ENCODE measurements at places on chromosomes 12 and 14.

- H3K4me1 ChIP-seq, result no peaks in the 10 kb centered on the region
- no peak for DNase-seq
- H3K36me3 ChIP-seq, result peaks cover 5% of the 10 kb centered on the region
- H3K27me3 ChIP-seq, result no peaks in the 10 kb centered on the region
- no peak overlapping the region for H3K27ac ChIP-seq
- H3K4me3 ChIP-seq, result no peak overlapping the region
Measured at GRCh38 chr14:106414464-106414863, 888.1 kb downstream of the TMEM121 start.

- H3K27ac ChIP-seq, result peak overlapping the region; percentile 96
- no peak for DNase-seq
- peaks cover 1% of the 10 kb centered on the region for H3K36me3 ChIP-seq
- H3K27me3 ChIP-seq, result no peaks in the 10 kb centered on the region
- H3K4me3 ChIP-seq, result peak overlapping the region; percentile 56
Measured at GRCh38 chr14:68364792-68365192, 428.1 kb downstream of the ZFP36L1 start.

DNA sequence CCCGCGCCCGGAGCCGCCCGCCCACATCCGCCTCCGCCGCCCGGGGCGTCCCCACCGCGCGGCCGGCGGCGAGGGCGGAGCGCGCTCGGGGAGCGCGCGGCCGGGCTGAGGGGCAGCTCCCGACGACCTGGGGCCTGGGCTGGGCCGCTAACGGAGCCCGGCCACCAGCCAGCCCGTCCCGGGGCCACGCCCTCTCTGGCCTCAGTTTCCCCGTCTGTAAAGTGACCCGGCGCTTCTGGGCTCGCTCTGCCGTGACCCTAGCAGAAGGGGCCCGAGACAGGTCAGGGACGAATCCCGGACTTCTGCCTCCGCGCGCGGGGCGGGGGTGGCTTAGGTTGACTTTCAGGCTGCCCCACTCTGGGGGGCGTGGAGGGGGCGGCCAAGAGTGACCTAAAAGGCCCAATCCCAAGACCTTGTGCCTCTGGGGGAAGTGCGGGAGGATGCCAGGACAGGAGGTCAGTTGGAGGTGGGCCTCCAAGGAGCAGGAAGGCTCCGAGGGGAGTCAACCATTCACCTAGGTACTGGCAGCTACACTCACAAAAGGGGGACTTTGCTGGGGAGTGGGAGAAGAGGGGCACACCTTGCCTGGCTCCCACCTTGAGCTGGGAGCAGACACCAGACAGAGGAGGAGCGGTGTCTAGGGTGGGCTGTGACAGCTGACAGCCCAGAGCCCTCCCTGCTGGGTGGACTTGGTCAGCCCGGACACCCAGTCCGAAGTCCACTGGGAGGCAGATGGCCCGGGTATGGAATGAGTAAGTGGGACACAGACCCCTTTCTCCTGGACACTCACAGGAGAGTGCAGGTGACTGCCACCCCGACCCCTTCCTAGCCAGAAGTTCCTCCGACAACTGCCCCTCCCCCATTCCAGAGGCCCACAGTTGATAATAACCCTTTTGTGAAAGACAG is 486 bp upstream of the AKT1 start:
- H3K27ac ChIP-seq, result peak overlapping the region; percentile 94
- peak overlapping the region; percentile 72 for H3K4me3 ChIP-seq
- DNase-seq, result no peak
- peaks cover 12% of the 10 kb centered on the region for H3K27me3 ChIP-seq
- no peaks in the 10 kb centered on the region for H3K36me3 ChIP-seq
- H3K4me1 ChIP-seq, result peaks cover 36% of the 10 kb centered on the region

- DNase-seq, result no peak
- no peaks in the 10 kb centered on the region for H3K36me3 ChIP-seq
- no peaks in the 10 kb centered on the region for H3K27me3 ChIP-seq
- H3K27ac ChIP-seq, result no peak overlapping the region
- no peaks in the 10 kb centered on the region for H3K4me1 ChIP-seq
- H3K4me3 ChIP-seq, result no peak overlapping the region
Measured at GRCh38 chr12:53643232-53643979, 17.2 kb upstream of the ATF7 start.

DNA sequence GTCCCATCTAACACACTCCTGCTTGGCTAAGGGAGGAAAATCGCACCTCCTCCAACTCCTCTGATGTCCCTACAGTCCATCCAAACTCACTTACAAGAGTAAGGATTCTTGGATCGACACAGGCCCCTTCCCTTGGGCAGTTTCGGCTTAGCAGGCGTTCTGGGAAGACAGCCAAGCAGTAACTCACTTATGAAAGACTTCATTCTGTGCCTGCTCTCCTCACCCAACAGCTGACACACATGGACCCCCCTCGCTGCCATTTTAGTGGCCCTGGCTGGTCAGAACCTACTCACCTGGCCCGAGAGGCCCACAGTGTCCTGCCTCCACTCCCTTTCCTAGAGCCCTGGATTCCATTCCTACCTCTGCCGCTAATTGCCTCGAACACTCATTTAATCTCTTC is 52.3 kb upstream of the BCL2L14 start:
- no peaks in the 10 kb centered on the region for H3K36me3 ChIP-seq
- peaks cover 2% of the 10 kb centered on the region for H3K4me1 ChIP-seq
- no peak overlapping the region for H3K27ac ChIP-seq

- no peaks in the 10 kb centered on the region for H3K4me1 ChIP-seq
- no peak overlapping the region for H3K4me3 ChIP-seq
- H3K27me3 ChIP-seq, result no peaks in the 10 kb centered on the region
- no peaks in the 10 kb centered on the region for H3K36me3 ChIP-seq
Measured at GRCh38 chr12:21054334-21054733, 76.7 kb upstream of the SLCO1B1 start.
